ENCODE measurements at places on chromosomes 2 and 18.

DNA sequence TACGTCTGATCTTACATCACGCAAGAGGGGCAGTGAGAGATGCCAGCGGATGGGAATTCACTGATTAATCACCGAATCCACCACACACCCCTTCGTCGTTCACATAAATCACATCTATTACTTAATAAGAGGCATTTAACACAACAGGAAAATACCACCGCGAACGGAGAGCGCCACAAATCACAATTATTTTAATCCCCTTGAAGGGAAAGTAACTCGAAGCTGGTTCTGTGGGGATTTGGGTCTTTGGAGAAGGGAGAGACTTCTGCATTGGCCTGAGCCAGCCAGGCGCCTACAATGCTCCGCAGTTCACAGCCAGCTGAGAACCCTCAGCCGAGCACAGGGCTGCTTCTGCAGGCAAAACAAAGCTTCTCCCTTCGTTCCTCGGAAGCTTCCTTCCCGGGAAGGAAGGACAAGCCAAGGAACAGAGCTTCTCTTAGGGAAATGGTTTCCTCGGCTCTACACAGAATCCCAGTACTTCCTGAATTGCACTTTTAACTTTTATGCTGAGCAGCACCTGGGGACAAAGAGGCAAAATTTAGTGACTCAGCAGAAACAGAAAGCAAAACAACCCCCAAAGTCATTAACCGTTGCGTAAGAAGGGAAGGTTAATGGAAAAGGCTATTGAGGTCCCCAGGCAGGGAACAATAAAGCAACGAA is at the start of gene LRP1B:
Gene LRP1B (minus strand): TSS at position 7 of the 660 bp plus-strand sequence. CDS start 287 bp downstream, outside the sequence.
- no peak for DNase-seq

- no peak for DNase-seq
Measured at GRCh38 chr2:226411727-226412360, 387.8 kb downstream of the IRS1 start.

DNA sequence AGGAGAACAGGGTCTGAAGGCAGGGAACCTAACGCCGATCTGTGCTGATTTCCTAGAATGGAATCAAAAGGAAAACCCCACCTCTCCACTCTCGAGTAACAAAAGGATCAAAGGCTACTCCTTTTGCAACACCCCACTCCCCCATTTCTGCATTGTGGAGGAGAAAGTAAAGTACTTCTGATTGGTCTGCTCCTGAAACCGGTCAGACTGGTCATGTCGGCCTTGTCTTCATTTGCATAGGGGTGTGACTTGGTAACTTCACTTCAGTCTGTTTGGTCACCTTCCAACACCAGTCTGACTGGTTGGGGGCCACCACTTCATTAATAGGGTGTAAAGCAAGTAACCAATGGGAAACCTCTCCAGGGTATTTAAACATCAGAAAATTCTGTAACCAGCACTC is 771.9 kb downstream of the ERBB4 start:
- no peak for DNase-seq

DNA sequence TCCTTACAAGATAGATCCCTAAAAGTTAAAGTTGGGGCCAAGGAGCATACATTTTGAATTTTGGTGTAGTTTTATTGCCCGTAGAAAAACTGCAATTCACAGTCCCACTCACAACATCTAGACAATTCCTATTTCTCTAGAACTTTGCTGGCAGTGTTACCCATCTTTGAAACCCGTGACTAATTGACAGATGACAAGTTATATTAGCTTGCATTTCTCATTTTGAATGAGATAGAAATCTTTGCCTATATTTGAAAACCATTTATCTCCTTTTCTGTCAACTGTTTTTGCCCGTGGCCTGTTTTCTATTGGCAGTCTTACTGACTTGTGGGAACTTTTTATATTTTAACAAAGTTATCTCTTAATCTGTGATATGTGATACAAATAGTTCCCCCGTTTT is 50.0 kb downstream of the OXER1 start:
- DNase-seq = no peak

DNA sequence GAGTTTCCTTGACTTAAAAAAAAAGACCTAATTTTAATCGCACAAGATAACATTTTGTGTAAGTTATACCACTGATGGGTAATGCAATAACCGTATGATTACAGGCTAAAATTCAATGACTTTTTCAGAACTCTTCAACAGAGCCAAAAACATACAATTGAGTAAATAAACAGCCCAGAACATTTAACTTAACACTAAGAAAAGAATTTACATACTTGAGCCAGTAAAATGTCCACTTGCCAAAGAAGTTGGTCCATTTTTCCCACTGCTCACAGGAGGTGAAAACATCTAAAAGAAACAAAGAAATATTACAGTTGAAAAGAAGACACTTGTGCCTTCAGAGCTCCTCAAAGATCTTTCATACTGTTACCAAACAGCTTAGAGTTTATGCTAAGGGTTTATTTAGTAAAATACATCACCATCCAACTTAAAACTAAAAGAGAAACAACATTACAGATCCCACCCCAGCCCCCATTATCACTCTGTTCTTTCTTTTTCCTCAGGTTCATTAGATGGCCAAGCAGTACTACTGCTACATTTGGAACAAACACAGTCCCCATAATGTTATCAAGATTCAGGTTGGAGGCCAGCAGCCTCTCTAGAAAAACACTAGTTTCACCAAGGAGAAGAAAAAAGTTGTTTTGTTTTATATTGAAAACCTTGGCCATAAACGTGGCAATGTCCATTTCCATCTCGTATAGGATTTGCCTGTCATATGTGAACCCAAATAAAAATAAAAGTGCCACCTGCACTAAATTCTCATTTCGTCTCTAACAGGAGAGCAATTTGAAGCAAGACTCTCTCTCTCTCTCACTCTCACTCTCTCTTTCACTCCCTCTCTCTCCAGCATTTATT is 2.7 kb downstream of the TCF4 start:
- no peak for DNase-seq

DNA sequence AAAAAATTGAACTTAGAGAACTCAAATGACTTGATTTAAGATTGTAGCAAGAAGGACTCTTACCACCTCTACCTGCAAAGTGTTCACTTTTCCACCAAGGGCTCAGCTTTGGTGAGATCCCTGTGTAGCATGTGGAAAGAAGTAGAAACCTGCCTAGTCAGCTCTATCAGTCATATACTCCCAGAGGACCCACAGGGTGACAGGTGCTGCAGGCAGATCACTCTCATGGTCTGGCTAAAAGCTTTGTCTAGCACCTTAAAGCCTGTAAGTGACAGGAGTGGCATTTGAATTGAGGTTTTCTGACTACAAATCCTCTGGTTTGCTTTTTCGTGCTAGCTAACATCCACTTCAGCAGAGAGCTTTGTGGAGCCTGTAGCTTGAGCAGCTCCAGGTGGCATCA is 18.7 kb upstream of the NEMP2 start:
- no peak for DNase-seq

GRCh38 chr2:99694331-99694730 is 204.5 kb upstream of the REV1 start:
- no peak for DNase-seq

- DNase-seq = no peak
Measured at GRCh38 chr2:205053827-205054410, 508.6 kb downstream of the PARD3B start.

GRCh38 chr2:144836635-144837350 is 316.9 kb upstream of the ZEB2 start:
- no peak for DNase-seq

DNA sequence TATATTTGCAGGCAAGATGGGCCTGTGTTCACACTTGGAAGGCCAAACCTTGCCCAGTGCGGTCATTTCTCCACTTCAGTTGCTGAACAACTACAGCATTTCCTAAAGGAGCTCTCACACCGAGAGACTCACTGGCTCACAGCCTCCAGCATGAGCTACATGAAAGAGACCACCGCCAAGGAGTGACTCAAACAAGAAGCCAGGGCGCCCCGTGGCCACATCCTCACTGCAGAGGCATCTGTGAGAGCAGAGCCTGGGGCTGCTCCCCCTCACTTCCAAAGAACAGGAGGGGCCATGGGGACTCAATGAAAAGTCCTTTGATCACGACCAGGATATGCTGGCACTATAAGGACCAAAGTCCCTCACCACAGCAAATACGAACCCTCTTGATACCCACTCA is 50.0 kb downstream of the TMEM163 start:
- DNase-seq = peak; percentile 67

DNA sequence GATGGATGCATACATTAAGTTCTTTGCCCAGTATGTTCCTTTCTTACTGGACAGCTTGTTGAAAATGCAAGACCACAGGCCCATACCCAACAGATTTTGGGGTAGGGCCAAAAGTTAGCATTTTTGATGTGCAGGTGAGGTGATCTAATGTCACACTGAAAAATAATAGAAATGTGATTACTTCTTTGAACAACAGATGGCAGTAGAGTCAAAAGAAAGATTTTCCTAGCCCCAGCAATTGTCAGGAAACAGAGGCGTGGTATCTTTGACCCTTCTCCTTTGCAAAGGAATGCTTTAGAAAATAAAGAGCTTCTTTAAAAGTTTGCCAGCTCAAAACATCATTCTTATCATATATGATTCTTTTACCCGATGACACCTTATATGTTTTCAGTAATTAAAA is 343.6 kb upstream of the SYT4 start:
- DNase-seq = no peak

DNA sequence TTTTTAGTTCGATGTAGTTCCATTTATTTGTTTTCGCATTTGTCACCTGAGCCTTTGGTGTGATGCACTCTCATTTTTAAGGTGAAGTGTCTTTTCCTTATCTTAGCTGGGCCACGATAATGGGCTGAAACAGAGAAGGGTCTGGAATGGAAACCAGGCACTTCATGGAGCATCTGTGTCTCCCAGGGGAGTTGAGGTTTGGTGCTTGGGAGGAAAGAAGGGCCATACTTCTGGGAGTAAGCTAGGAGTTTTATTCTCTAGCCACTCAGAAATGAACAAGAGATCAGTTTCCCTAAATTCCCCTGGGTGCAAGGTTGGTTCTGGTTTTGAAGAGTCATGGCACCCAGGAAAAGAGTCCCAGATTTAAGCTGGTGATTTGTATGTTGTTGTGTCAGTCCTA is 179.4 kb upstream of the CXCR4 start:
- DNase-seq = no peak

- DNase-seq = no peak
Measured at GRCh38 chr2:159895258-159896065, 97.5 kb upstream of the CD302 start.

GRCh38 chr2:143132355-143132754 is 3.1 kb downstream of the ARHGAP15 start:
- no peak for DNase-seq

DNA sequence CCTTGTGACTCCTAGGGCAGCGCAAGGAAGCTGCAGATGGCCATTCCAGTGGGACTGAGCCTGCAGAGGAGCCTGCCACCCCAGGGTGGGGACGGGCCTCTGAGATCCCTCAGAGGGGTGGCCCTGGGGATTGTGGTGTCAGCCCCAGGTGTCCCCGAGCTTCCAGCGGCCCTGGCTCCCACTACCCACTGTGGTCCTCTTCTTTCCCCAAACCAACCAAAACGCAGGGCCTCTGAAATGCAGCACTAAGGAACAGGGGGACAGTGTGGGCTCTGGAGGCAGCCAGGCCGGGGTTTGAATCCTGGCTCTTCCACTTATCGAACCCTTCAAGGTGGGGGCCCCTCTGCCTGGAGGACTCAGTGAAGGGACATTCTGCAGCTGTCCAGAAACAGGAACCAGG is 32.7 kb downstream of the ATOH8 start:
- DNase-seq = no peak

- no peak for DNase-seq
Measured at GRCh38 chr2:134711692-134712091, 7.1 kb downstream of the TMEM163 start.

GRCh38 chr2:2890246-2890645 is 487.4 kb downstream of the EIPR1 start:
- no peak for DNase-seq

DNA sequence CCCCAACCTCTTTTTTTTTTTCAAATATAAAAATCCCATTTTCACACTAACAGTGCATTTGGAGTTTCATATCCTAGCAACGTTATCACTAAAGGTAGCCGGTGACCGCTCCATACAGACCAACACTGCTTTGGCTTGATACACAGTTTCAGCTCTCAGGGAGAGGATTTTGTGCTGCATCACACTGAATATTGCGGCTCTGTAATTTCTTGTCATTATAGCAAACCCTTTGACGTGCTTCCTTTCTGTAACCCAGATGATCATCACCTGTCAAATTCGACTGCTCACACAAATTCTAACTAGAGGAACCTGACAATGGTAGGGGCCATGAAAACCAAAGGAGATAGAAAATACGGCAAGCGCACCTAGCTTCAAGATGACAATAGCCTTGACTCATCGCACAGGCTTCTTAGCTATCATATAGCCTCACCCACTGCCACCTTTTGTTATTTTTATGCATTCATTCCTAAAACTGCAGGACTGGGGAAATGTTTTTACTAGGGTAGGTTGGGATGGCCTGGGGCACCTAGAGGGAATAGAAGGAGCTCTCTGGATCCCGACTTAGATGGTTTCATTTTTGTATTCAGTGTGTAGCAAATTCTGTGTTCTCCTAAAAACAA is 582.9 kb upstream of the PIK3C3 start:
- no peak for DNase-seq

- DNase-seq = no peak
Measured at GRCh38 chr18:2197946-2198345, 373.4 kb downstream of the METTL4 start.

- DNase-seq = no peak
Measured at GRCh38 chr2:158967114-158967730, 1.2 kb upstream of the TANC1 start.

GRCh38 chr2:82539280-82539621 is 1919.8 kb downstream of the SUCLG1 start:
- no peak for DNase-seq

- no peak for DNase-seq
Measured at GRCh38 chr18:8828798-8829197, 123.4 kb downstream of the MTCL1 start.
